Stomach (tissue), 19 donors: ENCODE measurements at places on chromosomes 5 and 9. TPM values are rescaled to one million over a fixed set of nuclear protein-coding genes. Genes with fewer than 3 reads are reported as not detected.

FBP2 gene
- 29.3 TPM for total RNA-seq

VDAC1 gene
- total RNA-seq = 125 TPM

CBY3 gene
- not detected for total RNA-seq

DNA sequence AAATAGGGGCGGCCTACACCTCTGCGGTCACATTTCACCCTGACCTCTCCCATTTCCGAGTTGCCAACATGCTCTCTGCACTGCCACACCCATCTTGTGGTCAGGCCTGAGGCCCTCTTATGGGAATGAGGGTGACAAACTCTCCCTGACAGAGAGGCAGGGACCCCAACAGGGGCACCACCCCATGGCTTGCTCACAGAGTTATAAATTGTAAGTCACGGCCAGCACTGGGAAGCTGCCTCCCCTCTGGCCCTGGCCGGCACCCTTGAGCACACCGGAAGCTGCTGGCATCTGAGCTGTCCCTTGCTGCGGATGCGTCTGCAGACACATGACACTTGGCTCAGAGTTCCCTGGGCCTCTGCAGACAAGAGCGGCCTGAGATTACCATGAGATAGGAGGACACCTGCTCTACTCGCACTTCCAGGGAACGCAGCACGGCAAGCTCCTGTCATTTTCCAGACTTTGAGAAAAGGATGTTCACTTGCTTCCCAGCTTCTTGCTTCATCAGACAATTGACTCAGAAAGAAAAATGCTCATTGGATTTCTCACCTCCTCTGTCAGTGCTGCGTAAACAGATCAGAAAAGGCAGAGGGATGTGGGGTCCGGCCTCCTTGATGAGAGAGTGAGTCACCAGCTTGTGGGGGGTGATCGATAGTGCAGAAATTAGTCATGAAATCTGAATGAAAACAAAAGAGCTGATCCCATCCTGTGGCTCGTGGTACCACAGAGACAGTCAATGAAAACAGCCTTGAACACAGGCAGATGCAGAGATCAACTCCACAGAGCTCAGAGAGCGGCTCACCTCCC, 269.8 kb downstream of the SYK start:
- DNase-seq = peak; percentile 54

- no peak for DNase-seq
Observed at GRCh38 chr5:156331181-156331580, 4.2 kb downstream of the SGCD start.
